ENCODE measurements at places on chromosomes 3 and 15.

GRCh38 chr3:11507719-11508118, 136.0 kb downstream of the VGLL4 start:
- DNase-seq = no peak

- no peak for DNase-seq
These were observed 148.1 kb downstream of the LMLN start for GRCh38 chr3:198107840-198108734.

- no peak for DNase-seq
These were observed 251.7 kb upstream of the GOLGA6L4 start for GRCh38 chr15:83983634-83984458.

- DNase-seq = no peak
These were observed 202.0 kb downstream of the SHQ1 start for GRCh38 chr3:72646263-72646662.

DNA sequence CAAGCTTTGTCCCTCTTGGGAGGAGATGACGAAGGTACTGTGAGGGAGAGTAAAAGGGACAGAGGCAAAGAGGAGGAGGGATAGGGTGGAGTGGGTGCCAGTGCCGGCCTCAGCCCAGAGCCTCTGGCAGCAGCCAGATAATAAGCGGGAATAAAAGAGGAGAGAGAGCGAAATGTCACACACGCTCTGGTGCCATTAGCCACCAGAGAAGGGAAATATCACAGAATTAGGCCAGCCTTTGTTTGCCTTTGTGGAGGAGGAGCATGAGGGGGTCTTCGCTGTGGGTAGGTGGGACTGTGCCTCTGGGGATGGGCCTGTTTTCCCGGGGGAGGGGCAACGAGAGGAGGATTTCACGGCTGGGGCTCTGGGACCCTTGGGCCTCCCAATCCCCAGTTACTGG, 67.8 kb downstream of the LINGO1 start:
- DNase-seq = no peak

DNA sequence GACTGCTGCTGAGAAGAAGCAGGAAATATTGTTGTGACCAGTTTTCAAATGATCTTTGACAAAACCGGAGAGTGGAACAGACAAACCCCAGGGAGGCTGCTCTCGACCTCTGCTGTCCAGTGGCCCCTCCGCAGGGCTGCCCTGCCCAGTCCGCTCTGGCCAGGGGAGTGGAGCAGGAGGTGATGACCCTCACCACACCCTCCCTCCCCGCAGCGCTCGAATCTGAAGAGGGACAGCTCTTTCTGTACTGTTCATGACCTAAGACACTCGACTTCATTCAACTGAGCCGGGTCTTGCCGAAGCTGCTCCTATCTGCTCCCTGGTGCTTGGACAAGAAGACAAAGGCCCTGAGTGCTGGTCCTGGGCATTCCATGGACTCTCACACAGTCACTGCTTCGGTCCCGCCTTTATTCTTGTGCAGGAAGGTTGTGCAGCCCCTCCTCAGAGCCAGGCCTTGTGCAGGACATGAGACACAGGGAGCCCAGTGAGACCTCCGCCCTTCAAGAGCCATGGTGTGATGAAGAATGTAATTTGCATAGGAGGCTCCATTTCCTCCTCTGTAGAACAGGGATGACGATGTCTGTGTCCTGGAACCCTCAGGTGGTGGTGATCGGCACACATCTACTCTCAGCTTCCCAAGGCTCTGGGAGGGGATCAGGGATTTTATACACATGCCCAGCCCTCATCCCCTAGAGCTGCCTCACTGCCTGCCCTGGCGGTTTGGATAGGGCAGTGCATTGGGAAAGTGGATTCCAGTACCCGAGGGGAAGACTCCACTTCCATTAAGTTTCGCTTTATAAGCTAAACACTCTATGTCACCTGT, 97.1 kb upstream of the PRR20G start:
- DNase-seq = no peak

- DNase-seq = no peak
These were observed 10.4 kb downstream of the SLC12A8 start for GRCh38 chr3:125202197-125202596.

- no peak for DNase-seq
These were observed 119.6 kb downstream of the MOBP start for GRCh38 chr3:39587113-39587512.

DNA sequence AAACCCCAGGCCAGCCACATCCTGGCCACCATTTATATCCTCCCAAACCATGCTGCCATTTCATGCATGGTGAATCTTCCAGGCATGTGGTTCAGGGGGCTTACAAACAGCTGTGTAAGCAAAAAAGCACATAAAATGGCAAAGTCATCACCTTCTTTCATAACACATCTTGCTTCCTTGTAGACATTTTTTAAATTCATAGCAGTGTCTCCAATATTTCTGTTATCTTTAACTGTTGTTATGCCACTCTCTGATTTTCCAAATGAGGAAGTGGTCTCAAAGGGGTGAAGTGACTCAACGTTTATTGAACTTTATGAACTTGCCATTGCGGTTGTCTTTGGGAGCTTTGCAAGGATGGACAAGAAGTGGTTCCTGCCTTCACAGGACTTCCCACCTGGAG, 264.4 kb downstream of the MEX3B start:
- no peak for DNase-seq

GRCh38 chr3:58116161-58116955, 94.4 kb downstream of the DNASE1L3 start:
- no peak for DNase-seq

DNA sequence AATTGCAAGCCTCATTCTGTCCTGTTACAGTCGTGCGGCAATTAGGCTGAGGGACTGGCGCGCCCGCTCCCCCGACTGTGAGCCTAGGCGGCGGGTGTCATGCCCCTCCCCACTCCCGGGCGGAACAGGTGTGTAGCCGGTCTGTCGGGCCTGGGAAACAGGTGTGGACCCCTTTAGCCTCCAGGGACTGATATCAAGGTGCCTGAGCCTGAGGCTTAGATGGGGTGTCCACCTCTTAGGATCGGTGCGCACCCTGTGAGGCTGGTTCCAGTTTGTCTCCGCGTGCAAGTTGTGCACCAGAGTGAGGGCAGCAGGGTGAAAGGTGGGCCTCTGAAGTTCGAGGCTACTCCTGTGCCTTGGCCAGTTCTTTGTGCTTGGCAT, 686 bp downstream of the VPS8 start:
- no peak for DNase-seq

DNA sequence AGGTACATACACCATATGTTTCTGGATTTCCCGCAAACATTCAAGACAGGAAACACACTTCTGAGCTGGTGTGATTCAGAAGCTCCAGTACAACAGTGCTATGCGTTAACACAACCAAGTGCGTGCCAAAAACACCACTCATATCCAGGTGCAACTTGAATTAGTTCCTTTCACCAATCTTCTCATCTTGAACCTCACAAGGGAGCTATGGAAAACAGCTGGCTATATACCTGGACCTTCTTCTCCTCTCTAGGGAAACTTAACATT, 31.3 kb downstream of the SUSD5 start:
- no peak for DNase-seq

DNA sequence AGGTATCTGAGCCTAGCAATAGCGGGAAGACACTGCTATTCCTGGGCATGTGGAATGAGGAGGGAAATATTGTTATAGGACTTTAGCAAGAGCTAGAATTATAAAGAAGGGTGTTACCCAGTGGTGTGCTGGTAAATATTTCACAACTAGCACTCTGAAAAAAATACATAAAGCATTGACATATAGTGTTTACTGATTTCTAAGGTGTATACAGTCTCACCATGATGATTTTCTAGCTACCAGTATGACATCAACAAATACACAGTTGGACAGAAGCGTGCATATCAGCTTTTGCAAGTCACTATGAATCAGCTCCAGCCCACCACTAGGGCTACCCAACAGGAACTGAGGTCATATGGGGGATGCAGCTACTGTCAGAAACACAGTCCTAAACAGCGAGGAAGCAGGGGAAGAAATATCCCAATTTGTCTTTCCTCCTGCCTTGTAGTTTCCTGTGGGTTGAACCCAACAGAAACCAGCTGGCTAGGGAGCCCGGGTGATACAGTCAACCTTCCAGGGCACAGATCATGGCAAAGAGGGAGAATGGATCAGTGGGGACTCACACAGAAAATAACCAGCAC, 39.6 kb downstream of the HGD start:
- no peak for DNase-seq

- no peak for DNase-seq
These were observed 35.1 kb downstream of the EIF2AK4 start for GRCh38 chr15:39969002-39969394.

DNA sequence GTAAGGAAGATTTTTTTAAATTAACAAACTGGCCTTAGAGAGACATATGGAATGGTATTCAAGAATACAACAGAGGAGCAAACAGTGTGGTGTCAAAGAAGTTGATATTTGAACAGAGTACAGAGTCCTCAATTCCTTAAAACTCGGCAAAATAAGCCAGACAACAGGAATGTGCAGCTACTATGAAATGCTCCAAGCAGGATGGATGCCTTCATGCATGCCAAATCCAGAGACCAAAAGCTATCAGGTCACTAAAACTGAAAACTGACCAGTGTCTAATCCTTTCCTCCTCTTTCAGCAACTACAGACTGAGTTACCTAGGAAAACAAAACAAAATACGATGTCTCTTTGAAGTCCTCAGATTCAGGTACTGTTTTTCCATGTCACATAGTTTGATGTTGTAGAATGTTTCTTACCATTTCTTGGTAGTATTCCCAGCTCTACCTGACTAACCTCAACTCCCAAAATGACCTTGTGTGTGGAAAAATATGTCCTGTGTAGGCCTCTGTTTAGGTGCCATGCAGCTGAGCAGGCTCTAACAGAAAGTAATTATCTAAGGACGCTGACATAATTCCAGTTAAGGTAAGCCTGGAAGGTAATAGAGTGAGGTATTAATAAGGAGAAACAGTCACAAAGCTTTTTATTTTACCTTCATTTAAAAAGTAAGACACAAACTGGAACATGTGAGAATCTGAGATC, 46.9 kb downstream of the TBL1XR1 start:
- DNase-seq = no peak

- DNase-seq = no peak
These were observed 629.5 kb upstream of the KCNMB2 start for GRCh38 chr3:177906578-177907229.

GRCh38 chr3:159763602-159764489, 224.8 kb upstream of the IL12A start:
- peak; percentile 64 for DNase-seq

DNA sequence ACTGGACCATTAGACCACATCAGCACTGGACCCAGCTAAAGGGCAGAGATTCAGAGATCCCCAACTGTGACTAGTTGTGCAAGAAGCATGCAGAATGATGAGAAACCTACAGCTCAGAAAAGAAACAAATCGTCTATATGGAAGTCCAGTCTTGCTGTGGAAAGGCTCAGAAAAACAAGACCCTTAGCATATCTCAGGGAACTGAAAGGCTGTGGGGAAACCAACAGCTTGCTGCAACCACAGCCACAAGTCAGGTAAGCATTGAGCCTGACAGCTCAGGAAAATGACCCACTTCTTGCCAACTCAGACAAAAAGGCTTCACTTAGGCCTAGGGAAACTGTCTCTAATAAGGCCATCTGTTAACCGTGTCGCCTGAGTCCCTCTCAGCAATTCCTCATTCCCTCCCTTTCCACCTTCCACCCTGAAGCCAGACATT, 145.6 kb downstream of the LSAMP start:
- DNase-seq = no peak

GRCh38 chr15:70560617-70561328, 202.6 kb downstream of the UACA start:
- DNase-seq = no peak

DNA sequence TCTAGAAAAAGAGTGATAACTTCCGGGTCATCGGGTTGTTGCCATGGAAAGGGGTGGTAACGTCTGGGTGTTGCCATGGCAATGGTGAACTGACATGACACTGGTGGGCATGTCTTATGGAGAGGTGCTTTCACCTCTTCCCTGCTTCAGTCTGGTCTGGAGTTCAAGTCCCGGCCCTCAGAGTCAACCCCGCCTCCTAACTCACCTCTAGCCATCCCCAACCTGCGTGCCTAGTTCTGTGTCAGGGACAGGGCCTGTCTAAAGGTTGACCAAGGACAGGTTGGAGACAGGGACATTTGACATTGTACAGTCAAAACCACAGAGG, 96.0 kb downstream of the LSM3 start:
- no peak for DNase-seq

- DNase-seq = no peak
These were observed 90.7 kb upstream of the ICE2 start for GRCh38 chr15:60569596-60569995.

GRCh38 chr15:79970624-79971434, at the start of gene BCL2A1:
Gene BCL2A1 (minus strand): TSS chr15:79971196. CDS start chr15:79971119, 77 bp downstream.
- no peak for DNase-seq

DNA sequence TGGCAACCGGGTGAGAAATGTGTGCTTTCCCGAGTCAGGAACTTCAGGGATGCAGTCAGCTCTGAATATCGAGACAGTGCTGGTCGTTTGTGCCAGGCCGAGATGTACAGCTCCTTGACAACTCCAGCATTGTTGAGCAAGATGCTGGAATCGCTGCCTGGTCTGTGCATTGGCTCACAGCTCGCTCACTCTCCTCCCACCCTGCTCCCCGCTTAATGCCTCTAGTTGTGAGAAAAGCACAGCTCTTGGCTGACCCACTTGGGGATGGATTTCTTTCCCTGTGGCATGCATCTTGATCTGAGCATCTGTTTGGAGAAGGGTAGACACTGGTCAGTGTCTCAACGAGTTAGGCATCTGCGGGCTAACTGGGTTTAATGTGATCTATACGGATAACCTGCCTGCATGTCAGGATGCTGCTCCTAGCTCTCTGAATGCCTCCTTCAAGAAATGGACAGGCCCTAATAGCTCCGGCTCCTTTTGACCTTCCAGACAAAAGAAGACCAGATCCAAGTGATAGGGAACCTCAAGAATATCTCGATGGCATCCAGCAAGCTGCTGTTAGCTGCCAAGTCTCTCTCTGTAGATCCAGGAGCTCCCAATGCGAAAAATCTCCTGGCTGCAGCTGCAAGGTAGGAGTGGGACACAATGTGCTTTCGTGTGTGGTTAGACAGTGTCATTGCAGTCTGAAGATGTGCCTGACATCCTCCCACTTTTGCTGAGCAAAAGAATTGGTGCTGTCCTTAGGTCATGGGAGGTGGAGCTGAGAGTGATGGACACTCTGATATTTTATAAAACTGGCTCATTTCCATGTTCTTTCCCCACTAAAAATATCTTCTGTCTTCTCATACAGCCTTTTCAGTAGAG, 302.2 kb upstream of the TPM1 start:
- DNase-seq = peak; percentile 59

DNA sequence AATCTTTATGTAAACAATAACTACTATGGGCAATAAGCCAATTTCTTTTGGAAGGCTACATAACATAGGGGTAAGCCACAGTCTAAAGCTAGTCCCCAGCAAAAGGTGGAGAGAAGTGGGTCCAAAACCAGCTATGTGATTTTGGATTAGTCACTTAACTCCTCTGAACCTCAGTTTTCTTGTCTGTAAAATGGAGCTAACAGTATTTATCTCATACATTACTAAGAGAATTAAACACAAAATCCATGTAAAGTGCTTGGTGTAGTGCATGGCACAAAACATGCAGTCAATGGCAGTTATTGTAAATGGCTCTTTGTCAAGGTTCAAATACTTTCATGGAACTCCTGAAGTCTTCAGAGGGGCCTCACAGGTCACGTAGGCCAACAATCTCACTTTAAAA, 13.3 kb downstream of the RFT1 start:
- DNase-seq = no peak

- DNase-seq = no peak
These were observed 35.5 kb downstream of the STAG1 start for GRCh38 chr3:136716629-136717028.

Data from caudate nucleus (tissue), 63 donors.